ENCODE measurements at places on chromosomes 1 and 21. TPM values are rescaled to one million over a fixed set of nuclear protein-coding genes. Genes with fewer than 3 reads are reported as not detected.

Gene S100A8
- not detected for total RNA-seq

Gene TACSTD2
- total RNA-seq, result not detected

Gene THEM4
- 8.3 TPM for total RNA-seq

Gene RASAL2
- total RNA-seq, result 19.2 TPM

Gene MAGOH
- 3.8 TPM for total RNA-seq

Gene TBX15
- not detected for total RNA-seq

Gene CD1E
- total RNA-seq, result not detected

Gene KRTAP25-1
- not detected for total RNA-seq

Gene MEX3A
- 2.3 TPM for total RNA-seq

- H3K27ac ChIP-seq, result no peak overlapping the region
- H3K4me3 ChIP-seq, result no peak overlapping the region
- no peak for DNase-seq
- peaks cover 2% of the 10 kb centered on the region for H3K4me1 ChIP-seq
- H3K36me3 ChIP-seq, result no peaks in the 10 kb centered on the region
- no peaks in the 10 kb centered on the region for H3K27me3 ChIP-seq
These were observed 56.9 kb upstream of the GUCA2A start for GRCh38 chr1:42221456-42221855.

DNA sequence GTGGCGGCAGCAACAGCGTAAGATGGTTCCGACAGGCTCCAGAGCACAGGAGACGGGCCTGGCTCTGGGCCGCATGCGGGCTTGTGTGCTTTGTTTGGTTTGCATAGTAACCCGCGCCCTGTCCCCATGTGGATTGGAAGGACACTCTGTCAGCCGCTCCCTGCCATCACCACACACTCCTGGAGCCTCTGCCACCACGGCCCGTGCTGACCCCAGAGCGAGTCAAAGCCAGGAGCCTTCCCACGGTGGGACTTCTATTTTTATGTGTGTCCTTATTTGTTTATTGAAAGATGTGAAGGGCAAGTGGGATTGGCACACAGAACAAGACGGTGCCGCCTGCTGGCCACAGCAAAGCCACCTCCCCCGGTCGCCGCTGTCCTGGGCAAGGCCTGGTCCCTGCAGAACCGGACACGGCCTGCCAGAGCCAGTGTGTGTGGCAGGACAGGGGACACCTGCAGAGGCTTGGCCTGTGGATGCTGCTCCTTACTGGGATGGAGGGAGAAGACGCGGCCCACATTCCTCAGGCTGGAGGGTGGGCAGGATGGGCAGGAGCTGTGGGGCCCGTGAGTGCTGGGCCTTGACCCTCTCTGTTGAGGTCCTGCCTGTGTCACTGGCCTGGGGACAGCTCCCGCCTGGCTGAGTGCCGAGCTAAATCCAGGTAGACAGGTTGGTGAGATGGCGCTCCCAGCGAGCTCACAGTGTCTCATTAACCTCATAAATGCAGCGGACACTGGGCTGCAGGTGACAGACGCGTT, 64.4 kb downstream of the AGPAT3 start:
- H3K4me3 ChIP-seq, result no peak overlapping the region
- no peak for DNase-seq

GRCh38 chr1:79614106-79614505, 607.6 kb upstream of the ADGRL4 start:
- no peak overlapping the region for H3K27ac ChIP-seq
- no peak overlapping the region for H3K4me3 ChIP-seq
- H3K27me3 ChIP-seq, result no peaks in the 10 kb centered on the region
- no peaks in the 10 kb centered on the region for H3K4me1 ChIP-seq
- no peak for DNase-seq

DNA sequence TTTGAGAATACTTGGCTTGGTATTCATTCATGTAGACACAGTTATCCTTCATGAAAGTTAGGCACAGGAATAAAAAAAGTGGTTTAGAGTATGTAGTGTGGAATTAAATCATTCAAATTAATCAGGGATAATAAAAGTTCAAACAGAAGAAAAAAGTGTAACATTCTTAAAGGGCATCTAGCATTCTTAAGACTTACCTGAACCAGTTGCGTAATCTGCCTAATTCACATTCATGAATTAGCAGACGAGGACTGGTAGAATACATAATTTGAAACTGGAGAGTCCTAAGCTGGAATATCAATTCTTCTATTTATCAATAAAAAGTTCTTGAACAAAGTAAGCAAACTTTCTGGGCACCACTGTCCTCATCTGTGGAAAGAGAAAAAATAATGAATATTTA, 157.0 kb upstream of the DEPDC1 start:
- DNase-seq, result no peak
- H3K4me1 ChIP-seq, result no peaks in the 10 kb centered on the region
- no peak overlapping the region for H3K4me3 ChIP-seq
- H3K27ac ChIP-seq, result no peak overlapping the region

DNA sequence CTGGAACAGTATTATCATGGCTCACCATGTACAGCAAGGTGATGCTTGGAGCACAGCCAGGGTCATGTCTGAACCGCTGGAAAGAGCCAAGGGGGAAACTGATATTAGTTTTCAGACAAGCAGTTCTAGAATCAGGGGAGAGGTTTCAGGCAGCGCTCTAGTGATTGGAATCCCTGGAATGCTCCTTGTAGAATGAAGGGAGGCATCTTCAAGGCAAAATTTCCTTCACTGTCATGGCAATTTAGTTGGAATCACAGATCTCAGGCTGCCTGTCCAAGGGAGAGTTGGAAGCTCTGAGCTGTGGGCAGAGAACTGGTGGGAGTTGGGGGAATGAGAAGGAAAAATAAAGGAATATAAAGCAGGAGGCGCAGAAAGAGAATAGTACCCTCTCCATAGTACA, 737.1 kb downstream of the PTPRU start:
- no peak overlapping the region for H3K4me3 ChIP-seq
- H3K27ac ChIP-seq, result no peak overlapping the region
- no peaks in the 10 kb centered on the region for H3K36me3 ChIP-seq
- H3K27me3 ChIP-seq, result no peaks in the 10 kb centered on the region
- DNase-seq, result no peak

DNA sequence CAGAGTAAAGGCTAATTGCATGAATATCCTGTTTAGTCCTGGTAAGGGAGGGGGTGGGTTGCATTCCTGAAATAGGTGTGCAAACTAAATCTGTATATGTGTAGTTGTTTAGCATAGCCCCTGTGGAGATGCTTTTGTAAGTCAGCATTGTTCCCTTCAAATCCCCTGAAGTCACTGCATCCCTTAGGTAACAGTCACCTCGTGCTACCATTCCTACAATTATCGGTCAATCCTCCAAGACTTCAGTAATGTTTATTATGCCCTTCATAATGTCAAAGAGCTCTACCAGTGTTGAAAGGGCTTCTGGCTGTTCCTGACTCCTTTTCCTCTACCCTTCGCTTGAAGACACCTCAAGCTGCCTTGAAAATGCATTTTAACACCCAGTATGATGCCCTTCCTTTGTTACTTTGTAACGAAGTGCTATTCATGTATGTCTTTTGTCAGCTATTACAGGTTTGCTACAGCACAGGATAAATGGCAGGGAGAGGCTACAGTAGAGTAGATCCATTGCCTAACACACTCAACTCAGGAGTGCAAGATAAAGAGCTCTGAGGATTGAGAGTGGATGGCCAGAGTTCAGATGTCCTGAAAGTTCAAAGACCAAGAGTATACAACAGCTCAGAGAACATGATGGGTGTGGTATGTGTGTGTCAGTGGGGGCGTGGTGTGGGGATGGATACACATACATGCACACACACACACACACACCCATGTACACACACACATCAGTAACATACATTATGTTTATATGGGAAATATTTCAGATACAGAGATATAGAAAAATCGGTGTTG, 27.4 kb upstream of the FOXD3 start:
- H3K36me3 ChIP-seq, result no peaks in the 10 kb centered on the region
- no peaks in the 10 kb centered on the region for H3K4me1 ChIP-seq
- H3K27me3 ChIP-seq, result no peaks in the 10 kb centered on the region
- no peak overlapping the region for H3K27ac ChIP-seq

GRCh38 chr21:36915014-36915695, 51.3 kb downstream of the HLCS start:
- H3K27ac ChIP-seq, result peak overlapping the region; percentile 27
- peaks cover 26% of the 10 kb centered on the region for H3K4me1 ChIP-seq
- no peaks in the 10 kb centered on the region for H3K36me3 ChIP-seq
- no peaks in the 10 kb centered on the region for H3K27me3 ChIP-seq
- DNase-seq, result no peak

GRCh38 chr1:93567255-93567918, 114.2 kb downstream of the BCAR3 start:
- no peak overlapping the region for H3K4me3 ChIP-seq
- H3K36me3 ChIP-seq, result peaks cover 42% of the 10 kb centered on the region

- H3K4me1 ChIP-seq, result peaks cover 10% of the 10 kb centered on the region
- peak overlapping the region; percentile 20 for H3K27ac ChIP-seq
- DNase-seq, result peak; percentile 95
- H3K36me3 ChIP-seq, result no peaks in the 10 kb centered on the region
- H3K4me3 ChIP-seq, result no peak overlapping the region
These were observed 99.7 kb downstream of the NMNAT2 start for GRCh38 chr1:183318433-183318832.

GRCh38 chr1:8600336-8600735, 217.1 kb downstream of the RERE start:
- no peak overlapping the region for H3K4me3 ChIP-seq
- no peaks in the 10 kb centered on the region for H3K27me3 ChIP-seq
- peaks cover 24% of the 10 kb centered on the region for H3K4me1 ChIP-seq
- no peak overlapping the region for H3K27ac ChIP-seq
- H3K36me3 ChIP-seq, result no peaks in the 10 kb centered on the region
- no peak for DNase-seq

- no peak for DNase-seq
- no peaks in the 10 kb centered on the region for H3K36me3 ChIP-seq
- no peak overlapping the region for H3K4me3 ChIP-seq
- H3K27ac ChIP-seq, result no peak overlapping the region
- H3K4me1 ChIP-seq, result peaks cover 22% of the 10 kb centered on the region
These were observed 59.3 kb downstream of the TOR1AIP2 start for GRCh38 chr1:179818260-179818659.

GRCh38 chr1:65986146-65986545, 193.5 kb downstream of the PDE4B start:
- no peak overlapping the region for H3K27ac ChIP-seq
- no peaks in the 10 kb centered on the region for H3K4me1 ChIP-seq
- no peaks in the 10 kb centered on the region for H3K36me3 ChIP-seq
- no peak overlapping the region for H3K4me3 ChIP-seq
- DNase-seq, result no peak
- H3K27me3 ChIP-seq, result no peaks in the 10 kb centered on the region

GRCh38 chr1:24390924-24391782, 22.4 kb downstream of the STPG1 start:
- H3K36me3 ChIP-seq, result no peaks in the 10 kb centered on the region
- no peak overlapping the region for H3K27ac ChIP-seq

- H3K4me1 ChIP-seq, result no peaks in the 10 kb centered on the region
- DNase-seq, result peak; percentile 31
- H3K27me3 ChIP-seq, result peaks cover 2% of the 10 kb centered on the region
- no peak overlapping the region for H3K4me3 ChIP-seq
- H3K27ac ChIP-seq, result no peak overlapping the region
- H3K36me3 ChIP-seq, result no peaks in the 10 kb centered on the region
These were observed 4.9 kb downstream of the HAO2 start for GRCh38 chr1:119373465-119373864.

DNA sequence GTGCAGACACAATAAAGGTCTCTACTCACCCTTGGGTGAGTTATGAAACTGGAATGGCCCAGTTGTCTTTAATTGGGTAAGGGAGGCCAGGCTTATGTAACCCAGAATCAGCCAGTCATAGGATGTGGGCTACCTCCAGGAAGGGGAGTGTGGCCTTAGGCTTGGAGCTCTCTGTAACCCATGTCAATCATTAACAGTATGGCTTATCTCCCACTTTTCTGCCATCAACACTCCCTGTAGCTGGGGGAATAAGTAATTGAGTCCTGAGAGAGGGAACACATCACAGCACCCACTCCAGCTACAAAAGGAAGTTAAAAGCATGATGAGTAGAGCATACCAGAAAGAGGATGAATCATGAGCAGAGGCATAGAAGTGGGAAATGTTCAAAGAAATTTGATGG, 327.0 kb upstream of the DUSP10 start:
- no peak overlapping the region for H3K27ac ChIP-seq
- H3K4me3 ChIP-seq, result no peak overlapping the region
- peaks cover 4% of the 10 kb centered on the region for H3K4me1 ChIP-seq
- DNase-seq, result no peak
- H3K27me3 ChIP-seq, result no peaks in the 10 kb centered on the region
- no peaks in the 10 kb centered on the region for H3K36me3 ChIP-seq

DNA sequence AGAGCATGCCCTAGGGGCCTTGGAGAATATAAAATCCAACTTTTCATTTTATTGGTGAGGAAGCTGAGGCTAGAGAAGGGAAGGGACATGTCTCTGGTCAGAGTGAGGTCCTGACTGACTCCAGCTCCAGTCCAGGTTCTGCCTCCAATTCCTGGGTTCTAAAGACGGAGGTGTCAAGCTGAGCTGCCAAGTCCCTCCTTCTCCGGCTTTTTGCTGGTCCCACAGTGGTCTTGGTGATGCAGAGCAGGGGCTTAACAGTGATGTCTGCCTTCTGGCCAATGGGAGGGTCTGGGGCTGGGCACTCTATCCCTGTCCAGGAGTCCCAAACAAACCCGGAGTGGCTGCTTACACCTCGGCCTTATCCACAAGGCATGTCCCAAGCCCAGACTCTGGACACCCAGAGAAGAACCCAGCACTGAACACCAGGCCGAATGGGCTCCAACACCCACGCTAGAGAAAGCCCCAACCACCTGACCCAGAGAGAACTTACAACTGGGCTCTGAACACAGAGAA, 104.8 kb downstream of the EBNA1BP2 start:
- no peaks in the 10 kb centered on the region for H3K36me3 ChIP-seq
- DNase-seq, result no peak
- no peak overlapping the region for H3K4me3 ChIP-seq

GRCh38 chr1:3796215-3797061, at the start of gene LRRC47:
LRRC47 (minus strand) TSS chr1:3796498; CDS start chr1:3796476, 22 bp downstream.
- H3K27me3 ChIP-seq, result no peaks in the 10 kb centered on the region
- peaks cover 8% of the 10 kb centered on the region for H3K36me3 ChIP-seq
- DNase-seq, result peak; percentile 87
- H3K27ac ChIP-seq, result peak within 1 kb of the TSS; percentile 73
- peak within 1 kb of the TSS; percentile 71 for H3K4me3 ChIP-seq

DNA sequence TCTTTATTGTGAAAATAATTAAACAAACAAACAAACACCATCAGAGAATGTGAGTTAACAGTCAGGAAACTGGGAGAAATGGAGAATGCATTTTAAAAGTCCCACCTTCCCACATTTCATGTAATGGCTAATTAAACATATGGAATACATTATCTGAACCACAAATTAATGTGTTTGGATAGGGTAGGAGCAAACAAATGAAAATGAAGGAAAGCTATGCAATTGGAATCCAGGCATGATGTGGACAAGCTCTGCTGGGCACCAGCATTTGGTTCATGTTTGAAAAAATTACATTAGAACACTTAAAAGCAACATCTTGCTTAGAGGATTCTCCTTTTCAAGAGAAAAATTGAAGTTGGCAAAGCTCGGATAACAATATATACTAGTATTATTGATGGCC, 628.1 kb downstream of the LMO4 start:
- DNase-seq, result peak; percentile 18
- H3K36me3 ChIP-seq, result no peaks in the 10 kb centered on the region
- H3K27ac ChIP-seq, result no peak overlapping the region
- no peak overlapping the region for H3K4me3 ChIP-seq
- H3K4me1 ChIP-seq, result peaks cover 2% of the 10 kb centered on the region

- no peaks in the 10 kb centered on the region for H3K4me1 ChIP-seq
- no peak overlapping the region for H3K27ac ChIP-seq
- H3K4me3 ChIP-seq, result no peak overlapping the region
- H3K36me3 ChIP-seq, result no peaks in the 10 kb centered on the region
These were observed 115.8 kb upstream of the PBX1 start for GRCh38 chr1:164443166-164443565.

Measured in IMR-90 (cell line).